Type B pancreatic cell (in vitro differentiated cells): ENCODE measurements at places on chromosomes 6 and 20.

- H3K27ac ChIP-seq: no peak overlapping the region
- DNase-seq: peak; percentile 1
- peaks cover 28% of the 10 kb centered on the region for H3K27me3 ChIP-seq
- peaks cover 14% of the 10 kb centered on the region for H3K4me1 ChIP-seq
- H3K36me3 ChIP-seq: no peaks in the 10 kb centered on the region
Observed at GRCh38 chr6:43976706-43977403, 150.4 kb downstream of the MRPL14 start.

GRCh38 chr6:63245420-63245819 lies 34.2 kb downstream of the FKBP1C start:
- H3K4me3 ChIP-seq: no peak overlapping the region
- H3K4me1 ChIP-seq: no peaks in the 10 kb centered on the region
- DNase-seq: no peak
- H3K27me3 ChIP-seq: no peaks in the 10 kb centered on the region
- H3K36me3 ChIP-seq: no peaks in the 10 kb centered on the region

GRCh38 chr6:42366011-42366705 lies 85.6 kb downstream of the TRERF1 start:
- peaks cover 18% of the 10 kb centered on the region for H3K36me3 ChIP-seq
- DNase-seq: no peak
- no peaks in the 10 kb centered on the region for H3K27me3 ChIP-seq

- no peak for DNase-seq
- peak overlapping the region; percentile 89 for H3K4me3 ChIP-seq
- no peaks in the 10 kb centered on the region for H3K36me3 ChIP-seq
- peaks cover 84% of the 10 kb centered on the region for H3K27me3 ChIP-seq
Observed at GRCh38 chr6:101393829-101394251, 332 bp downstream of the GRIK2 start.

DNA sequence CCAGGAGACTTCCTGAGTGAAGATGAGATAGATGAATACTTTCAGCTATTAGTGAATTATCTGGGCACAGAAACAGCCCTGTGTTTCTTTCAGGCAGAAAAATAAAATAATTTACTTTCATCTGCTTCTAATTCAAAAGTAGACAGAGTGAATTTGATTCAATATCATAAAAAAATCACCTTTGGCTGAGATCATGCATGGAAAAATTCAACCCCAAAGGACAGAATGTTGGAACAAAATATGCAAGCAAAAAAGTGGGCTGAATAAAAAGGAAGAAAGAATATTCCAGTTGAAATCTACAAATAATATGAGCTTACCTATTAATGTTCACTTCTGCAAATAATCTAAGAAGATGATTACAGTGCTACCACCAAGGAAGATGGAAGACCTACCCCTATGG lies 546.9 kb downstream of the TFAP2B start:
- no peaks in the 10 kb centered on the region for H3K36me3 ChIP-seq
- H3K27me3 ChIP-seq: peaks cover 3% of the 10 kb centered on the region
- DNase-seq: no peak
- H3K4me3 ChIP-seq: no peak overlapping the region
- H3K27ac ChIP-seq: no peak overlapping the region
- H3K4me1 ChIP-seq: peaks cover 3% of the 10 kb centered on the region

- no peak overlapping the region for H3K27ac ChIP-seq
- H3K4me3 ChIP-seq: no peak overlapping the region
- peaks cover 5% of the 10 kb centered on the region for H3K27me3 ChIP-seq
- H3K36me3 ChIP-seq: no peaks in the 10 kb centered on the region
- DNase-seq: no peak
Observed at GRCh38 chr6:130680116-130680515, 147.1 kb upstream of the SMLR1 start.

DNA sequence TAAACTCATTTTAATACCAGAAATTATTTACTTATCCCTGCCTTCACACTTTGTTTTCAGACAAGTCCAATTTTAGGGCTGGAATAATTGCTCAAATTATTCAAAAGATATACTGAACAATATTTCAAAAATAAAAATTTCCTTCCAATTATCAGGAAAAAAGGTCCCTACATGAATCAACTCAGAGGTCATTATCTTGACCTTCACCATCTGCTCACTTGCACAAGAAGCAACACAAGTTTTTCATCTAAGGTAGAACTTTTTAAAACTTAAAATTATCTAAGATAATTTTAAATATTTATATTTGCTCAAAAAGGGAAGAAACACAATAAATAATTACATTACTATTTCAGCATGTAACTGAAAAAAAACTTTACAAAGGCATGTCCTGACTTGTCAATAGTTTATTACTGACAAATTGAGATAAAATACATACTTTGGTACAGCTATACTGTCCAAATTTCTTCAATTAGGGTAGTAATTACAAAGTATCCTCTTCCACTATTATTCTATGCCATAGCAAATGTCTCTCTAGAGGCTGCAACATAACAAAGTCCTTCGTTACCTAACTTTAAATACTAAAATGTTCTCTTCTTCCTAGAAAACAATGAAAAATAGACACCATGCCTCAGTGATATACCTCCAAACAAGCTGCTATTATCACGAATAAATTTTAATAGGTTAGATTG lies 2.4 kb downstream of the CEP85L start:
- no peaks in the 10 kb centered on the region for H3K27me3 ChIP-seq
- peaks cover 8% of the 10 kb centered on the region for H3K36me3 ChIP-seq
- H3K4me3 ChIP-seq: peak overlapping the region; percentile 92
- peaks cover 24% of the 10 kb centered on the region for H3K4me1 ChIP-seq
- DNase-seq: no peak
- peak overlapping the region; percentile 75 for H3K27ac ChIP-seq

GRCh38 chr6:151495380-151495779 lies 1.6 kb downstream of the CCDC170 start:
- peaks cover 6% of the 10 kb centered on the region for H3K4me1 ChIP-seq
- peaks cover 62% of the 10 kb centered on the region for H3K27me3 ChIP-seq
- peak overlapping the region; percentile 68 for H3K4me3 ChIP-seq
- H3K36me3 ChIP-seq: no peaks in the 10 kb centered on the region
- no peak for DNase-seq

GRCh38 chr6:20700375-20700774 lies 166.1 kb downstream of the CDKAL1 start:
- DNase-seq: no peak
- no peaks in the 10 kb centered on the region for H3K36me3 ChIP-seq
- peaks cover 34% of the 10 kb centered on the region for H3K4me1 ChIP-seq
- no peak overlapping the region for H3K27ac ChIP-seq
- peak overlapping the region; percentile 43 for H3K4me3 ChIP-seq

DNA sequence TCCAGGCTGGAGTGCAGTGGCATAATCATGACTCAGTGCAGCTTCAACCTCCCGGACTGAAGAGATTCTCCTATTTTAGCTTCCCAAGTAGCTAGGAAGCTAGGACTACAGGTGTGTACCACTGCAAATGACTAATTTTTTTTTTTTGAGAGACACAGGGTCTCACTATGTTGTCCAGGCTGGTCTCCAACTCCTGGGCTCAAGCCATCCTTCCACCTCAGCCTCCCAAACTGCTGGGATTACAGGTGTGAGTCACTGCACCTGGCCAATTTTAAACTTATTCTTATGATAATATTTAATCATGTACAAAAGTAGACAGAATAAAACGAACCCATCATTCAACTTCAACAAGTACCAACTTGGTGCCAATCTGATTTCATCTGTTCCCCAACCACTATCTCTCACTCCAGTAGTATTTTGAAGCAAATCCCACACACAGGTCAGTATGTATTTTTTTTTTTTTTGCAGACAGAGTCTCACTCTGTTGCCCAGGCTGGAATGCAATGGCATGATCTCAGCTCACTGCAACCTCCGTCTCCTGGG lies 32.5 kb downstream of the BCL2L1 start:
- H3K27ac ChIP-seq: peak overlapping the region; percentile 26
- peaks cover 39% of the 10 kb centered on the region for H3K4me1 ChIP-seq
- peaks cover 42% of the 10 kb centered on the region for H3K36me3 ChIP-seq
- H3K27me3 ChIP-seq: no peaks in the 10 kb centered on the region

- H3K4me3 ChIP-seq: no peak overlapping the region
- DNase-seq: no peak
- no peak overlapping the region for H3K27ac ChIP-seq
Observed at GRCh38 chr6:7920425-7920824, 9.8 kb upstream of the TXNDC5 start.

- H3K4me1 ChIP-seq: no peaks in the 10 kb centered on the region
- H3K36me3 ChIP-seq: no peaks in the 10 kb centered on the region
- no peak overlapping the region for H3K27ac ChIP-seq
- H3K27me3 ChIP-seq: peaks cover 3% of the 10 kb centered on the region
Observed at GRCh38 chr6:29935273-29935955, 6.9 kb upstream of the HLA-A start.

DNA sequence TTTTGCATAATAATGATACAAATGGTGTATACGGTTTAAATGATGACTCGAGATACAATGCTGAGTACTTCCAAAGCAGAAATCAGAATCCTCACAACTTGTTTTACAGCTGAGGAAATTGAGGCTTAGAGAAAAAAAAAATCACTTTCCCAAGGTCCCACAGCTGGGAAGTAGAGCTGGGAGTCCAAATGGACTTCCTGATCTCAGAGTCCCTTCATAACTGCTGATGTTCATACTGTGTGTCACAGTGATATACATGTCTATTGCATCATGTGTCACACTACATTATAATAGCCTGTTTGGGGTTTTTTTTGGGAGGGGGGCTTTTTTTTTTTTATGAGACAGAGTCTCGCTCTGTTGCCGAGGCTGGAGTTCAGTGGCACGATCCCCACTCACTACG lies 8.5 kb downstream of the HM13 start:
- H3K4me3 ChIP-seq: no peak overlapping the region
- peaks cover 17% of the 10 kb centered on the region for H3K36me3 ChIP-seq
- H3K4me1 ChIP-seq: peaks cover 11% of the 10 kb centered on the region
- no peak overlapping the region for H3K27ac ChIP-seq
- DNase-seq: no peak

GRCh38 chr20:63370618-63371187 lies 9.6 kb upstream of the CHRNA4 start:
- H3K4me1 ChIP-seq: peaks cover 5% of the 10 kb centered on the region
- H3K36me3 ChIP-seq: no peaks in the 10 kb centered on the region
- H3K27me3 ChIP-seq: peaks cover 13% of the 10 kb centered on the region
- H3K27ac ChIP-seq: no peak overlapping the region
- no peak overlapping the region for H3K4me3 ChIP-seq

DNA sequence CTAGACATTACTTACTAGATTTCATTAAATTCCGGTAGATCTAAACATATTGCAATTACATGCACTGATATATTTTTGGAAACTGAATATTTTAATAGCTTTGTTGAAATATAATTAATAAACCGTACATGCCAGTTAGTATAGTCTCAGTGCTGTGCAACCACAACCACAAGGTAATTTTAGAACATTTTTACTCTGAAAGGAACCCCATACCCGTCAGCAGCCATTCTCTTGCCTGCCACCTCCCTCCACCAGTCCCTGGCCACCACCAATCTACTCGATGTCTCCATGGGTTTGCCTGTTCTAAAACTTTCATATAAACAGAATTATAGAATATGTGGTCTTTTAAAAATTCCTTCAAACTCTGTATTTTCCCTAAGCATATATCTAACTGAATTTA lies 293.9 kb downstream of the THBS2 start:
- no peak for DNase-seq
- H3K27ac ChIP-seq: no peak overlapping the region
- H3K4me1 ChIP-seq: peaks cover 4% of the 10 kb centered on the region
- H3K36me3 ChIP-seq: no peaks in the 10 kb centered on the region
- peaks cover 5% of the 10 kb centered on the region for H3K27me3 ChIP-seq

- peak overlapping the region; percentile 61 for H3K27ac ChIP-seq
- H3K36me3 ChIP-seq: no peaks in the 10 kb centered on the region
- peaks cover 16% of the 10 kb centered on the region for H3K4me1 ChIP-seq
- no peaks in the 10 kb centered on the region for H3K27me3 ChIP-seq
- no peak for DNase-seq
Observed at GRCh38 chr6:582370-582769, 74.5 kb downstream of the HUS1B start.

DNA sequence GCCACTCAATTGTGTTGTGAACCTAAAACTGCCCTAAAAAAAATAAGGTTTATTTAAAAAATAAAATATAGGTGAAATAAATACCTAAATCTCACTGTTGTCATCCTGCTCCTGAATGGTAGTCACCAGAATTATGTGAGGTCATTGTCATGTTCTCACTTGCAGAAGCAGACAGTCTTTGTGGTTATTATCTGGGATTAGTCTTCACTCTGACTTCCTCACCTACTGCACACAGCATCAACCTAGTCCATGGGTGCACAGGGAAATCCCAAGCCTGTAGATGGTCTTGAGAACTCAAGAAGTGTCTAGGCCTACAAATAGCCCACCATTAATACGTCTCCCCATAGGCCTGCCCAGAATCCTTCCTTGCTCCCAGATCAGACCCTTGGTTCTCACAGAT lies 97.0 kb downstream of the FOXF2 start:
- H3K27me3 ChIP-seq: peaks cover 3% of the 10 kb centered on the region
- no peak overlapping the region for H3K27ac ChIP-seq
- peaks cover 10% of the 10 kb centered on the region for H3K4me1 ChIP-seq
- no peak for DNase-seq
- H3K36me3 ChIP-seq: no peaks in the 10 kb centered on the region

DNA sequence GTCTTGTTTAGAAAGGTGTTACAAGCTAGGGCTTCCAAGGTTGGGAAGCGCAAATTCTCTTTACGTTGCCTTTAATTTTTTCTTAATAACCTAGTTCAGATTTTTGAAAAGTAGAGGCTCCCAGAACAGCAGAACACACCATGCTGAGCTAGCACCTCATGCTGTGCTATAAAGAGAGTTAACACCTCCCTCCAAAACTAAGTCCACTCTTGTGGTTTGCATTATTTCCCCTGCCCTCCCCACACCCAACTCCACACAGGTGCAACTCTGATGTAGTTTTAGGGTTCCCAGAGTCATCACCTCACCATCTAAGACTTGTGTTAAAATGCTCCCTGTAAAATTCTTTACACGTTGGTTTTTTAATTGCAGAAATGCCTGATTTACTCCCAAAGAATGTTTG lies 459.4 kb upstream of the JARID2 start:
- no peak for DNase-seq
- H3K36me3 ChIP-seq: no peaks in the 10 kb centered on the region
- peaks cover 33% of the 10 kb centered on the region for H3K4me1 ChIP-seq
- no peak overlapping the region for H3K4me3 ChIP-seq

- H3K27ac ChIP-seq: no peak overlapping the region
- DNase-seq: no peak
- H3K4me3 ChIP-seq: no peak overlapping the region
- no peaks in the 10 kb centered on the region for H3K4me1 ChIP-seq
Observed at GRCh38 chr6:75922226-75922625, 150.2 kb downstream of the IMPG1 start.
